ENCODE measurements at places on chromosomes 6 and 20.
A peak's percentile ranks its signal among the peaks of the same experiment; 100 is the strongest.

DNA sequence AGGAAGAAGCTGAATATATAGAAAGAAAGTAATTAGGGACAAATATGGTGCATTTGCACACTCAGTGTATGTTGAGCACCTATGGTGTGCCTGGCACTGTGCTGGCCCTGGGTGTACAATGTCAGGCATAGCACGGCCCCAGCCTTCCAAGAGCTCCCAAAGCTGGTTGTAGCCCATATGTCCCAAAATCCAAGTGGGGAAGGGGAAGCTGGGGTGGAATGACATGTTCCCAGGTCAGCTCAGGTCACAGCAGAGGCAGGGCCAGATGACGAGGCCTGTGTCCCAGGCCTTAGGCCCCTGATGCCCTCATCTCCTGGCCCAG, 170.0 kb downstream of the VEGFA start:
- DNase-seq, result no peak

- DNase-seq, result no peak
These were observed 26.2 kb upstream of the ENPP4 start for GRCh38 chr6:46103441-46104115.

GRCh38 chr20:59938696-59939051, 1.4 kb downstream of the PPP1R3D start:
- no peak for DNase-seq

DNA sequence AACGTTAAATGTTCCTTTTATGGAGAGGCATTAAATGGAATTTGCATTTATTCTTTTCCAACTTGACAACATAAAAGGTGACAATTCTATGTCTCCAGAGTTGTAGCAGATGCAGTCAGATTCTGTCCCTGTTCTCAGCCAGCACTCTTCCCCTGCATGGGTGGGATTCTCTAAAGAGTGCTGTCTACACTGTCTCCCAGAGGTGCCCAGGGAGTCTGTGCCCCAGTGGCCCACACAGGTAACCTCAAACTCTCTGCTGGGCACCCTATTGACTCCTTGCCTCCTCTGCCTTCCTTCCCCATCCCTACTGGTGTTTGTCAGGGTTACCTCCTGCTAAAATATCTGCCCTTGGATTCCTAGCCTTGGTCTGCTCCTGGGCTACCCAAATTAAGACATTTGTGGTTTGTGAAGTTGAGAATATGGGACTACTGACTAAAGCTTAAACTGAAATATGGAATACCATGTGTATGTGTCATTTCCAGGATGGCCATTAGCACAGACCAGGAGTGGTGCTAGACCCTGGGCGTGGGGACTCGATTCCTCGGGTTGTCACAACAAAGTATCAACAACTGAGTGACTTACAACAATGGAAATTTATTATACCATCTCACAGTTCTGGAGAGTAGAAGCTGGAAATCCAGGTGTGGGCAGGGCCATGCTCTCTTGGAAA, 284.7 kb downstream of the CDH26 start:
- DNase-seq, result no peak

DNA sequence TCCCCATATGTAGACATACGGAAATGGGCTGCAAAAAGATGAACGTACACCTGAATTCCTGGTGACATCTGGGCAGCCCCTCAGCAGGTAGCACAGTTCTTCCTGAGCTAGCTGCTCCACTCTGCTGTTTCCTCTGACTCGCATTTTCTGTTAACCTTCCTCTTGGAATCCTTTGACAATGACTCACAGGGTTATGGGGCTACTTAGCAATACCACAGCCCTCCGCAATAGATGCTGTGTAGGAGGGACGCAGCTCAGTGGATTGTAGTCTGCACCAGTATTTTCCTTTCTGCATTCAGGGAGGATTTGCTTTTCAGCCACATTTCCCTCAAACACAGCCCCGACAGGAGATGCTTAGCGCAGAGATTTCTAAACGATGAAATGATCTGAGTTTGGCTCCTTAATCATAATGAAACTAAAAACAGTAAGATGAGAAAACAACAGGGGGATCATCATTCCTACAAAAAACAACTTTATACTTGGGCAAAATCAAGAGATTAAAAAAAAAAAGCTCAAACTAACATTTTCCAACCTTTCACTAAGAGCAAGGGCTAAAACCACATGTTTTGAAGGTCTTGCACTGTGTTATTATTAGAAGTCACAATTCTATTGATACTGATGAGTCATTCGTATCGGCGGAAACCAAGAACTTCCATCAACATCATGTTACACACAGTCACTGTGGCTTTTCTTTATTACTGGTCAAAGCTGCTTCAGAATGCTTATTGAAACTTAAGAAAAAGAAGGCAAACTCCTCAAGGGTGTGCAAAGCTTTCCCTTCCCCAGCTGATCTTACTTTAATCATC, 12.2 kb downstream of the BACH2 start:
- DNase-seq, result peak; percentile 70

- no peak for DNase-seq
These were observed 19.0 kb upstream of the BLOC1S5 start for GRCh38 chr6:8082954-8083858.

GRCh38 chr20:45392733-45393132, 14.6 kb upstream of the TP53TG5 start:
- peak; percentile 10 for DNase-seq

DNA sequence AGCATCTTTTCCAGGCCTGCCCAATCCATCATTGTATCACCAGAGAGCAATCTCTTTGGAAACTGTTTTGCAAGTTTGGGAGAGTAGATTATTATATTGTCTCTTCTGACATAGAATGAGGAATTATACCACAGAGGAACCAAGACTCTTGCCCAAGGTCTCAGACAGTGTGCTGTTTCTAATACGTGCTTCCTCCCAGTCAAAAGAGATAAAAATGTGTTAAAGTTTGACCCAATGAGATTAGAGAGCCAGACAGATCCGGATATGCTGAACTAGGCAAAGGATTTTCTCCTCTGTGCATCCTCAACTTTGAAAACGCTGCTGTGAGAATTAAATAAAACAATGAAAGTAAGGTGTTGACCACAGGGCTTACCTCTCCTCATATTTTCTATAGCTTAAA, 18.6 kb upstream of the NT5E start:
- DNase-seq, result no peak

- DNase-seq, result no peak
These were observed 62.5 kb downstream of the RALGAPA2 start for GRCh38 chr20:20649945-20650344.

GRCh38 chr6:5088780-5089179, 3.6 kb downstream of the PPP1R3G start:
- no peak for DNase-seq

DNA sequence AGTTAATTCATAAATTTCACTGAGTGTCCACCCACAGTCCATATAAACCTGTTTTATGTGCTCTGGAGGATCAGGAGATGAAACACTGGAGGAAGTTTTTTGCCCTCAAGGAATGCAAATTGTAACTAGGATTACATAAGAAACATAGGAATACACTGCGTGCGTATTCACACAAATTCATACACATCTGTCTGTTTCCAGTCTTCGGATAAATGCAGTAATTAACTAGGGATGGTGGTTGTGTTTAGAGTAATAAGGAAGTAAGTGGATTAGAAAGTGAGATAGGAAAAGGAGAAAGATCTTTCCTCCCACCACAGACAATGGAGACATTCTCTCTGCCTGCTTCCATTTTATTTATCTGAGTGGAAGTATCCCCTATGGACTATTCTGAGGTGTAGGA, 35.7 kb upstream of the POPDC3 start:
- DNase-seq, result no peak

- no peak for DNase-seq
These were observed 78.0 kb upstream of the LYRM2 start for GRCh38 chr6:89716532-89716931.

- DNase-seq, result no peak
These were observed 43.3 kb downstream of the PPARD start for GRCh38 chr6:35385457-35386202.

DNA sequence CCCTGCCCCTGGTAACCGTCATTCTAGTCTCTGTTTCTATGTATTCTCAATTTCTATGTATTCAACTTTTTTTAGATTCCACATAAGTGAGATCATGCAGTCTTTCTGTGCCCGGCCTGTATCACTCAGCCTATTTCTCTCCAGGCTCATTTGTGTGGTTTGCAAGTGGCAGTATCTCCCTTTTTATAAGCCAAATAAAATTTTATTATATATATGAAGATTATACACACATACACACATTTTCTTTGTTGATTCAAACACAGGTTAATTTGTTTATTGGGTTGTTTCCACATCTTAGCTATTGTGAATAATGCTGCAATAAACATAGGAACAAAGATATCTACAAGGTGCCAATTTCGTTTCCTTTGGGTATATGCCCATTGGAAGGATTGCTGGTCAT, 571.7 kb downstream of the DHX35 start:
- DNase-seq, result no peak

- DNase-seq, result no peak
These were observed 65.1 kb downstream of the PLG start for GRCh38 chr6:160766989-160767646.

GRCh38 chr6:108171918-108172516, 6.2 kb downstream of the NR2E1 start:
- DNase-seq, result no peak

GRCh38 chr6:170278743-170279094, 12.2 kb downstream of the DLL1 start:
- DNase-seq, result no peak

GRCh38 chr20:9220874-9221547, 152.1 kb downstream of the PLCB4 start:
- no peak for DNase-seq

DNA sequence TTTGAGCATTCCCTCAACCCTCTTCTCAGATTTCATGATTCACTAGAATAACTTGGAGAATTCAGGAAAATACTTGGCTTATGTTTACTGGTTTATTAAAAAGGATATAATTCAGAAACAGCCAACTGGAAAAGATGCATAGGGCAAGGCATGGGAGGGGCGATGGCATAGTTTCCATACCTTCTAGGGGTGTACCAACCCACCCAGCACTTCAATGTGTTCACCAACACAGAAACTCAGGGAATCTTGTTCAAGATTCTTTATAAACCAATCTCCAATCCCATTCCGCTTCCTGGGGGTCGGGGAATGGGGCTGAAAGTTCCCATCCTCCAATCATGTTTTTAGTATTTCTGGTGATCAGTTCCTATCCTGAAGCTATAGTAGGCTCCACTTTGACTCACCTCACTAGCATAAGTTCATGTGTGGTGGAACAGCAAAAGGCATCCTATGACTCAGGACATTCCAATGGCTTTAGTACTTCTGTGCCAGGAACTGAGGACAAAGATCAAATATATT, 164.4 kb downstream of the SIM1 start:
- no peak for DNase-seq

DNA sequence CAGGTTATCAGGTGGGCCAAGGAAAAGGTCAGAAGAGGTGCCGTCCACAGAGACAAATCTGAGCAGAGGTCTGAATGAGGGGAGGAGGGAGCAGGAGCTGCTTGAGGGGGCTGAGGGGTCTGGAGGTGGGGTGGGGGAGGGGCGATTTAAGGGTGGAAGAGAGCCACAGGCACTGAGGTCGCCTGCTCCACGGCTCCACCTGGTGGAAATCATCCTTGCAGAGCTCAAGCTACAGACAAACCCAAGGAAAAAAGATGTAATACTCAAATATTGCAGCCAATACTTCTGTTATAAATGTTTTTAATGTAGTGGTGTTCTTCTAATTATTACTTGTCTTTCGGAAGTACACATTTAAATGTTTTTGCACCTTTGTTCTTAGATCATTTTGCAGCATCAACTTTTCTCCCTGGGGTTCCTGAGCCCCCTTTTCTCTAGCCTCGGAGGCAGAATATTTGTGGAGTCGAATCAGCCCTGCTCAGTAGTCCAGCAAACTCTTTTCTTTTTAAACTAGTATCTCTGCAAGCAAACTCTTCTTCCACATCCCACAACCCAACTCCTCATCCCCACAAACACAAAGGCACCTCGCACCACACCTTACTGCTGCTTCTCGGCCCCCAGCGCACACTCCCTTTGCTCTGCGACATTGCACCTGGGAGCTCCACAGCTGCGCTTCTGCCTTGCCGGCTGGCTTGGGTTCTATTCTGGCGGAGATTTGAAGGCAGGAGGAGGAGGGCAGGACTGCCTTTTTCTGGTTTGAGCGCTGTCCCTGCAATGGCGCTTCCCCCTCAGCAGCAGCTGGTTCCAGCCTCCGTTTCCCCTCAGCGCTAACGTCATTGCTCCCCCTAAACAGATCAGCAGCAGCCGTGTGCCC, 51.0 kb upstream of the TFAP2A start:
- peak; percentile 78 for DNase-seq

DNA sequence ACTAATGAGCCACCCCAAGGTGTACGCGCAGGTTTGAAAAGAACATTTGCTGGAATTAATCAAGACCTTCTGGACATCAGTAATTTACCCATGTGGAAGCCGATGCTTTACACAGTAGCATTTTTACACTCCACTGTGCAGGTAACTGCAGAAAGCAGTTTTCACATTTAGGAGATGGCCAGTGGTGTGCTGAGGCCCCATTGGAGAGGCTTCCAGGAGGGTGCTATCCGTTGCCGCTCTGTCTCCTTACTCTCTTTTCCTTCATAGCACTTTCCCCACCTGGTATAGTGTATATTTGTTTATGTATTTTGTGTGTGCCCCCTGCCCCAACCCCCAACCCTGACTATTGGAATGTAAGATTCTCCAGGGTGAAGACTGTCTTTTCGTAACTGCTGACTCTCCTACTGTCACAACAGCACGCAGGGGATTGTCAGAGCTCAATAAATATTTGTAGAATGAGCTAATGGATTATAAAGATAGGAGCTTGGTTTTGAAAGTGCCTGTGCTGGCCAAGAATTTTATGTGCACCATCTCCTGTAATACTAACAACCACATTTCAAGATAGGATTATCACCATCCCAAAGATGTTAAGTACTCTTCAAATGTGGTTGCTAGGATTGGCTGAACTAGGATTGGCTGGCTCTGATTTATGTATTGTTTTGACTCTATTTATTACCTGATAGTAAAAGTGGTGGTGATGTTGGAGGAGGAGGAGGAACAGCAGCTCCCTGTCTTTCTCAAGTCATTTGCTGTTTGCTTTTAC, 74.0 kb upstream of the GLP1R start:
- no peak for DNase-seq

- DNase-seq, result peak; percentile 81
These were observed 41.1 kb downstream of the FARS2 start for GRCh38 chr6:5302220-5302946.

DNA sequence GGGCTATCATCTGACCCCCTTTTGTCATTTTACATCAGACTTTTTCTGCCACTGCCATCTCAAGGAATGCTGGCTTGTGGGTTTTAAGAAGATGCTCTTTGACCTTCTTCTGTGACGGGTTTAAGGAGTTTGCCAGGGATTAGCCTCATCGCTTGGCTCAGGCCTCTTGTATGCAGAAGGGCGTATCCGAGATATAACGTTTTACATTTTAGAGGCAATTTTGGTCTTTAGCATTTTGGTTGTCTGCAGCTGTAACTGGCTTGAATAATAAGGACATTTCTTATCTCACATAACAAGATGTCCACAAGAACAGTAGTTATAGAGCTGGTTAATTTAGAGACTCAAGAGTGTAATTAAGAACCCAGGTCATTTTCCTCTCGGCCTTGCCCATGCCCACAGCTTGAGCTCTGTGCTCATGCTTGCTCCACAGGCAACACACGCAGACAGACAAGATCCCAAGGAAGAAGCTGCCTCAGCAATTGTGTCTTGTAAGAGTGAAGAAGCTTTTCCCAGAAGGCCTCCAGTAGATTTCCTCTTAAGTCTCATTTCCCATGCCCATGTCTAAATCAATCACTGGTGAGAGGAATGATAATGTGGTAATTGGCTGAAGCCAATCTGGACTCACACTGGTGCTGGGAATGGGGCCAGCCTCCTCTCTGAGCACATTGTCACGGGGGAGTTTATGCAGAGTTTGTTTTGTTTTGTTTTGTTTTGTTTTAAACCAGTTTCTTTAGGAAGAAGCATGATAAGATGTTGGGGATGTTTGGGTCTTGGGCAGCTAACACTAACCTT, 36.8 kb downstream of the PTCHD4 start:
- DNase-seq, result no peak

All from OCI-M1 (cell line).